T-helper 2 cell treated with Interferon-gamma antibody and Interleukin-4, amounts not matched to agents 5 μg/mL and 100 μg/mL, for 36 hours (primary cell): ENCODE measurements at places on chromosomes 4 and X.
A peak's percentile ranks its signal among the peaks of the same experiment; 100 is the strongest.

- DNase-seq: no peak
Measured at GRCh38 chr4:70712150-70712549, 9.6 kb upstream of the RUFY3 start.

DNA sequence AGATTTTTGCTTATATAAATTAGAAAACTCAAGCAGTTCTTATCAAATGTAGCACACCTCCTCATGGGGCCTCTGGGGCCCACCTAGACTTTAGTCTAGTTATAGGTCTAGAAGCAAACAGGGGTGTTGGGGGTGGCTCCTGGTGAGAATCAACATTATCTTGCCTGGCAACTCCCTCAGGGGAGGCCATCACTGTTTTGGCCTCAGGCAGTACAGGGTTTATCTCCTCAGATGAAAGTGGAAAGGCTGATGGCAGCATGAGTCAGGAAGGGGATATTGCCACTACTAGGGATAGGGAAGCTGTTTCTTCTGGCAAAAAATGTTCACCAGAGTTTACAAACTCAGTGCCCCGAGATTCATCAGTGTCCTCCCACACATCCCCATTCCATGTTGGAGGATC, 232.4 kb upstream of the BMP3 start:
- no peak for DNase-seq

GRCh38 chrX:14356401-14356800, 172.9 kb upstream of the GLRA2 start:
- no peak for DNase-seq

DNA sequence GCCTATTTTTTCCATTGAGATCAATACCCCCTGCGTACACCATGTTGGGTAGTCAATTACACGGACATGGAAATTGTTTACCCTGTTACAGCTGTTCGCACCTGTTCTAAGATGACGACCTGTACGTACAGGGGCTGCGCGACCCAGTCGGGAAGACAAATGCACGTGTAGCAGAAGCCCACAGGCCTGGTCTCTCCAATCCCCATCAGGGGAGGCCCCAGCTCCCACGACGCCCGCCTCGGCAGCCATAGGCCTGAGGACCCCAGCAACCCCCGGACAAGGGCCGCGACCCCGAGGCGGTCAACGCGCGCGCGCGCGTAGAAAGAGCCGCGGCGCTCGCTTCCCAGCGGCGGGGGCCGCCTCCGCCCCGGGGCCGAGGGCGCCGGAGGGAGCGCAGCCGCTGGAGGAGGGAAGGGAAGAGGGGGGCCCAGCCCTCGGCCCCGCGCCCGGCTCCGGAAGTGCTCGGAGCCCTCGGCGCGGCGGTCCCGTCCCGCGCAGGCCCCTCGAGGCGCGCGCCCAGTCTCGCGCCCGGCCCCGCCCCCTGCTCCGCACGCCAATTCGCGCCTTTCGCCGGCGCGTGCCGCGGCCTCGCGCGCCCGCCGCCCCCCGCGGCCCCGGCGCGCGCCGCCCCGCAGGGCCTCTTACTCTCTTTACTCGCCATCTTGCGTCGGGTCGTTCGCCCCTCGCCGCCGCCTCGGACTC, 618 bp downstream of the RBBP7 start:
- DNase-seq: peak; percentile 44

DNA sequence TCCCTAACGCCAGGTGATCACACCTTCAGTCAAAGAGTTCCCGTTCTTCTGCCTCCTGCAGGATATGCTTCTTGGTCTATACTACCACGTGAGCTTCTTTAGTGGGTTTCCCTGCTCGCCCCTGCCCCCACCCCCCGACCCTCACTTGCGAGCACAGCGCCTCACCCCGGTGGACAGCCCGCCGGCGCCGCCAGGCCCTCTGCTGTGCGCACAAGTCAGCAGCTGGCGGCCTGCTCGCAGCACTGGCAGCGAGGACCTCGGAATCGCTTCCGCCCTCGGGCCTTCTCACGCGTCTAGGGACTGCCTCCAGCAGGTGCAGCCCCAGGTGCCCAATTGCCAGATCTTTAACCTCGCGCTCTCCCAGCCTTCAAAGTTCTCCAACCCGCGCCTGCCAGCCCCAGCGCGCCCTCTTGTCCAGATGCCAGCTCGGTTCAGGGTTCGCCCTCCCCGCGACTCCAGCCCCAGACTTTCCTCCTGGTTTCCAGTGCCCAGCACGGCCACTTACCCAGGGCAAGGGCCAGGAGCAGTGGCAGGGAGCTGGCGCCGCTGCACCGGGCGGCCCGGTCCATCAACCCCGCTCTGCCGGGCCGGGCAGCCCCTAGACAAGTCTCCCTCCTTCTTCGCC, 454 bp downstream of the BTC start:
- DNase-seq: no peak

- no peak for DNase-seq
Measured at GRCh38 chr4:1098311-1098925, 14.9 kb downstream of the RNF212 start.

- DNase-seq: no peak
Measured at GRCh38 chr4:104881136-104881886, 265.4 kb upstream of the TET2 start.

DNA sequence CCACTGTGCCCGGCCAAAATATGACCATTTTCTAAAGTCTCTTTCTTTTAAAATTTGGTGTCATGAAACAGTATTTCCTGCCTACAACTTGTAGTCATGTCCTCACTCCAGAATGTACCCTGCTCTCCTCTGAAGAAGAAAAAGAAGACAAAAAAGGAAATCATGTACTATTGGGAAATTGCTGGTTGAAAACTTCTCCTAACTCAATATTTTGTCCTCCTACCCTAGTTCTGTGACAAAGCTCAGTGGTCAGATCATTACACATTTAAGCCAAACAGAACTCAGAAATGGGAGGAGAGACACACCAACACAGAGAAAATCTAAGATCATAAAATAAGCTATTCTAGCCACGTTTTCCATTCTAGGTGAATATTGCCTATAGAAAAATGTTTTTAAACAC, 127.7 kb downstream of the IRF2 start:
- DNase-seq: no peak

GRCh38 chrX:22043872-22044271, 11.7 kb downstream of the PHEX start:
- no peak for DNase-seq

GRCh38 chrX:79084923-79085322, 59.6 kb upstream of the GPR174 start:
- DNase-seq: no peak

- peak; percentile 36 for DNase-seq
Measured at GRCh38 chr4:174358829-174359228, 75.1 kb downstream of the CEP44 start.

GRCh38 chr4:135244056-135244455, 1042.5 kb upstream of the PABPC4L start:
- no peak for DNase-seq

GRCh38 chr4:77800077-77800476, 19.1 kb downstream of the CNOT6L start:
- no peak for DNase-seq
